ENCODE measurements at places on chromosomes 6 and 20. TPM values are rescaled to one million over a fixed set of nuclear protein-coding genes. Genes with fewer than 3 reads are reported as not detected.

CALHM4 gene
- not detected for total RNA-seq

GRCh38 chr20:64153410-64153809 lies 10.8 kb upstream of the MYT1 start:
- DNase-seq = no peak

DNA sequence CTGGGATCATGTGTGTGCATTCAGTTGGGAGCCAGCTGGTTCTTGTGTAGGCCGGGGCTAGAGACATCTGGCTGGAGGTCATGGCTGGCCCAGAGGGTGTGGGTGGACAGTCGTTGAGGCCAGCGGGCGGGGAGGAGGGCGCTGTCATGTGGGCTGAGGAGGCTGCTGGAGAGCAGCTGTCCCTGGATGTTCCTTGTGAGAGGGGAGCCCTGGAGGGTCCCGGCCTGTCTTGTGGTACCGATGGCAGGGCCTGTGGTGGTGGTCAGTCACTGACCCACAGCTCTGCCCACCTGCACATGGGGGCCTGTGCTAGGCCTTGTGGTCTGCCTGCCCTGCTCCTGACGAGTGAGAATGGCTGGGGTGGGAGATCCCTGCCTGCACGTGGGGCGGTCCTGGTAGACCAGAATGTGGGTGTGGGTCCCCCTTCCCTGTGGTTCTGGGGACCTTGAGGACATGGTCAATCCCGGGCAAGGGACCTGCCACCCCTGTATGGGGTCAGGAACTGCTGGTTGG lies 1.9 kb upstream of the C20orf204 start:
- no peak for DNase-seq

- DNase-seq = no peak
These were observed 171.1 kb downstream of the WDR27 start for GRCh38 chr6:169530752-169531123.

VEGFA gene
- 135 TPM for total RNA-seq

Measured in left lobe of liver (tissue), 2 donors.